OCI-M1 (cell line): ENCODE measurements at places on chromosomes 3 and 15.
A peak's percentile ranks its signal among the peaks of the same experiment; 100 is the strongest.

DNA sequence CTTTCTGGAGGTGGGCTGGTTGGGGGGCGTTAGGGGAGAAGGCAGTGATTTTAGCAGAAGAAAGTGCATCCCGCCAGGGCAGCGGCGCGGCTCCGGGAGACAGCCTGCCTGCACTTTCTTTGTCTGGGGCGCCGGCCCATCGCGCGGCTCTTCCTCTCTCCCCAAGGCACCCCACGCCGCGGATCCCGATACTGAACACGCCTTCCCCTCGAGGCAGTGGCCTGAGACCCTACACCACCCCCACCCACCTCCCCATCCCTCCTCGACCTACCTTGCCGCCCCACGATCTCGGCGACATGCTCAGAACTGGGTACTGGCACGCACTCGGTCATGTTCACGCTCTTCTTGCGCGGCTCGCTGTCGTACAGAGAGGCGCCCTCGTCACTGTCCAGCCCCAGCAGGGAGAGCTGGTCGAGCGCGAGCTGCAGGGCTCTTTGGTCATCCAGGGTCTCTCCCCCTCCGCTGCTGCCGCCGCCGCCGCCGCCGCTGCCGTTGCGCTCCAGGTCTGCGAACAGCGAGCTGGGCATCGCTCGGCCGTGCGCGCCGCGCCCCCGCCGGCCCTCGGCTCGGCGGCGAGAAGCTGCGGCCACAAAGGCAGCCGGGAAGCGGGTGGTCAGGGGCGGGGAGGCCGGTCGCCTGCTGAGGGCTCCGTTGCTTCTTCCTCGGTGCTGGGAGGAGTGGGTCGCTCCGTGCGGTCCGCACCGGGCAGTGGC, 483 bp downstream of the MEX3B start:
- DNase-seq: peak; percentile 71

DNA sequence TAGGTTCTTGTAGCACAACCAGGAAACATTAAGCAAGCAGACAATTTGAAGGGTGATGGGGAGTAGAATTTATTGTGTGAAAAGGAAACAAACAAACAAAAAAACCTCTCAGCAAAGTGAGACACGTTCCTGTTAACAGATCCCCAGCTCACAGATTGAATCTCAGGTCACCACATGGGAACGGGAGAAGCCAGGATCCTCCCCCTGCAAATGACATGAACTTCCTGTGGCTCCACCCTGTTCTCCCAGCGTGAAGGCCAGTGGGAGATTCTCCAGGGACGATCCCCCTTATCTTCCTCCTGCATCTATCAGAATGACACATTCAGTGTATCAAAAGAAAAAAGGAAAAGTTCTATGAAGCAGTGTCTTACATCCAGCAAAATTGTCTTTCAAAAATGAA, 1488.1 kb downstream of the OTOL1 start:
- DNase-seq: no peak

GRCh38 chr3:186044968-186045367, 63.9 kb downstream of the ETV5 start:
- DNase-seq: no peak

GRCh38 chr3:28286595-28286994, 45.2 kb downstream of the CMC1 start:
- peak; percentile 79 for DNase-seq

- no peak for DNase-seq
Observed at GRCh38 chr3:5045961-5046360, 66.7 kb downstream of the BHLHE40 start.

GRCh38 chr15:84982301-84982920, 755 bp downstream of the PDE8A start:
- DNase-seq: no peak

DNA sequence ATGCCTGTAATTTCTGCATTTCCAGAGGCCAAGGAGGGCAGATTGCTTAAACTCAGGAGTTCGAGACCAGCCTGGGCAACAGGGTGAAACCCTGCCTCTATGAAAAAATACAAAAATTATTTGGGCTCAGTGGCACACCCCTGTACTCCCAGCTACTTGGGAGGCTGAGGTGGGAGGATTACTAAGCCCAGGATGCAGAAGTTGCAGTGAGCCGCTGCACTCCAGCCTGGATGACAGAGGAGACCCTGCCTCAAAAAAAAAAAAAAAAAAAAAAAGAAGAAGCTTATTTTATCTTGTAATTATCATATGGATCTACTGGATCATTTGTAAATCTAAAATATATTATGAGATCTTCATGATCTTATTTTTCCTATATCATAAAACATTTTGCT, 84.1 kb downstream of the PPCDC start:
- no peak for DNase-seq

- DNase-seq: no peak
Observed at GRCh38 chr15:52529341-52529924, 753 bp upstream of the MYO5A start.

- DNase-seq: no peak
Observed at GRCh38 chr15:25065286-25065685, 110.5 kb downstream of the SNRPN start.

DNA sequence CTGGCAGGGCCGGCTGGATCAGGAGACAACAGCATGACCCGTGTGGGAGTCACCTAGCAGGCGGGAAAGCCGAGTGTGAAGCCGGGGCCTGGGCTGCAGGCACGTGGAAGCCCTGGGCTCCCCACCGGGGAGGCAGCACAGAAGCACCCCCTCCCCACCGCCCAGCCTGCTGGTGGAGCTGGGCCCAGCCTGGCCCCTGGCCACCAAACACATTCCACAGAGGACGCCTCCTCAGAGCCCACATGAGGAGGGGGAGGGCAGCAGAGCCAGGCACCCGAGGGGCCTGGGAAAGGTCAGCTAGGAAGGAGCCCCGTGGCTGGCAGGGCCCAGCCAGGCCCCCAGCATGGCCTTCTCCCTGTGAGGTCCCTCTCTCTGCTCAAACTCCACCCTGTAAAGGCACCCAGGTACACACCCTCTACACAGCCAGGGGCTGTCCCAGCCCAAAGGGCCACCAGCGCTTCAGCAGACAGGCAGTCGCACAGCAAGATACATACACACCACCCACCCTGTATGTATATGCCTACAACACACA, 4.5 kb downstream of the PLXNB1 start:
- DNase-seq: no peak

GRCh38 chr3:51716805-51717204, 9.9 kb downstream of the GRM2 start:
- no peak for DNase-seq

- DNase-seq: peak; percentile 72
Observed at GRCh38 chr3:173913397-173913796, 515.9 kb downstream of the NLGN1 start.

DNA sequence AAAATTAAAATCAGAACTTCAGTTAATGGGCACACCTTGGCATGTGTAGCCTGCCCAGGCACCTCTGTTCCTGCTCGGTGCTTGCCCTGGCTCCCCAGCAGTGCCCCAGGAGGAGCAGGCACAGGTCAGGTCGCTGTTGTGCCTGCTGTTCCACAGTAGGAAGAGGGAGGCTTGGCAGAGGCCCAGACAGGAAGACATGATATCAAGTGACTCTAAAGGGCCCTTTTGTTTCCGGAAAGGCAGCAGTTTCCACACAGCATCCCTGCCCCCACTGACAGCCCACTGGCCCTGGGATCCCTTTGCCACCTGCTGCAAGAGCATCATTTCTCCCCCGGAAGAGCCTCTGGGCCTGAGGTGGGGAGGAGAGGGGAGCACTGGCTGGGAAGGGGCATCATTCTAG, 40.5 kb upstream of the HES1 start:
- DNase-seq: no peak

DNA sequence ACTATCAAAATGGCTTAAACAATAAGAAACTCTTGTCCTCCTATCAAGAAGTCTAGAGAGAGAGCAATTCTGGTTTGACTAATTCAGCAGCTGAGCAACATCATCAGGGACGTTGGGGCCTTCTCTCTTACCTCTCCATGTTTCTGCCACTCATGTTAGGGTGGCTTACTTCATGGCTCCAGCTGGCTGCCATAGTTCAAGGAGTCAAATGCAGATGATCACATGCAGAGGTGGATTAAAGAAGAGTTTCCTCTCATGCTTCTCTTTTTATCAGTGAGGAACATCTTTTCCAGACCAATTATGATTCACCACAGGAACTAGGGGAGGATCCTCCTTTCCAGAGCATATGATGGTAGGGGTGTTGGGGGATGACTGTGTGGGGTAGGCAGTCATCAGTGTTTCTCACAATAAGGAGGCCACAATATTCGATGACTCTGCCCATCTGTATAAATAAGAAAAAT, 45.5 kb downstream of the NEK11 start:
- peak; percentile 96 for DNase-seq

DNA sequence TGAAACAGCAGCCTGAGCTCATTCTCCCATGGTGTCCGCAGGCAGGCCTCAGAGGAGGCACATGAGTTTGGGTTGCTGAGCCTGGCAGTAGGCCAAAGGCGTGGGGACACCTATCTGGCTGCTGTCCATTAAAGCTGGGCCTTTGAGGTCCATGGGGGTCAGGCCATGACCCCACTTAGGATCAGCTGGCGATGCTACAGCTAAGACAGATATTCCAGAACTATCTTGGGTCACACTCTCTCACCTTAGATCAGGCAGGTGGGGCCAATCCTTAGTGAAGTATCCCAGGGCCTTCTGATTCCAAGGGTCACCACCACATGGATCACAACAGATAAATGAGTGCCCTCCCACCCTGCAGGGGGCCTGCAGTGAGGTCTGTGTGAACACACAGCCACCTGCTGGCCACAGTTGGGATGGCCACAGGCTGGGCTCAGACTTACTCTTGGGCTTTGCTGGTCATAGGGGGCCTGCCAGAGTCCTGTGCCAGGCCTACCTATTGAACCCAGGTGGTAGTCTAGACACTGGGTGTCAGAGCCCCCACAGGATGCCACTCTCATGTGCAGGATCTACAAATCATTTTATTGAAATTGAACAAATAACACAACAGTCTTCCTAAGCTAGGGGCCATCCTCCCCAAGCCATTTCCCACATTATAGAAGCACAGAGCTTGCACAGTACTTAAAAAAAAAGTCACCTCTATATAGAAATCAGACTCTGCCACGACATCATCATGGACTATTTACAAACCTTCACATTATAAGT, 2.0 kb upstream of the HYAL2 start:
- peak; percentile 72 for DNase-seq
